ENCODE measurements at places on chromosomes 5 and 9.

- no peak overlapping the region for H3K4me3 ChIP-seq
- no peaks in the 10 kb centered on the region for H3K4me1 ChIP-seq
- no peaks in the 10 kb centered on the region for H3K27me3 ChIP-seq
- H3K36me3 ChIP-seq: no peaks in the 10 kb centered on the region
- H3K27ac ChIP-seq: no peak overlapping the region
Observed at GRCh38 chr5:157933005-157933404, 74.1 kb upstream of the CLINT1 start.

DNA sequence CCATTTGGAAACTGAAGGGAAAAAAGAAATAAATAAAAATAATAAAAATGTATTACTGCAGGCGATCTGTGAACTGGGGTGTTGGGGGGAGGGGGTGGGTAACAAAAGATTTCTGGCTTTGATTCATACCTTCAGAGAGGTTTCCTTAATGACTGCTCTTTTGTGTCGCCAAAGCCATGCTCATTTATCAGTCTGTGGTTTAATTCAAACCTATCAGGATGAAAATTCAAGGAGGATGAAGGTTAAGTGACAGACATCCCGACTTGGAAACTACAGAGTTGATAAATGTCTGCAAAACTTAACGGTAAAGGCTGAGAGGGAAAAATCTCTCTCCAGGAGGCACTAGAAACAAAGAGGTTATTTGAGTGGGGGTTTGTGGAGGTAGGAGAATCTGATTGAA is 278.2 kb downstream of the PSAT1 start:
- no peaks in the 10 kb centered on the region for H3K36me3 ChIP-seq
- H3K4me3 ChIP-seq: no peak overlapping the region
- H3K27ac ChIP-seq: no peak overlapping the region
- no peaks in the 10 kb centered on the region for H3K4me1 ChIP-seq
- no peaks in the 10 kb centered on the region for H3K27me3 ChIP-seq
- DNase-seq: no peak

- no peaks in the 10 kb centered on the region for H3K4me1 ChIP-seq
- no peak for DNase-seq
- H3K27ac ChIP-seq: no peak overlapping the region
- H3K27me3 ChIP-seq: no peaks in the 10 kb centered on the region
- H3K36me3 ChIP-seq: no peaks in the 10 kb centered on the region
Observed at GRCh38 chr5:10580531-10581423, 16.9 kb downstream of the ANKRD33B start.

DNA sequence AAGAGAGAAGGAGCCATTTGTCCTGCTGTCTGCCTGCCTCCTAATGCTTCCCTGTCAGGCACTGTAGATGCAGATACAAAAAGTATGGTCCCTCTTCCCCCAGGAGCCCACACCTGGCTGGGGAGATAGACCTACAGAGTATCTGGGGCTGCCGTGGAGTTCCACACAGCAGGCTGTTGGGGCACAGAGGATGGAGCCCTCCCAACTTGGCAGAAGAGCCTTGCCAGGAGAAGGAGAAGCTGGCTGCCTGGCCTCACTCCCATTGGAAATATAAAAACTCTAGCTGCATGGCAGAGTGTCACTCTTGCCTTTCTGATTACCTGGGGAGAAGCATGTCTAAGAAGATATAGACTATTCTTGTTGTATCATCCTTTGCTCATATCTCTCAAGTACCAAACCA is 160.4 kb downstream of the FSTL4 start:
- H3K27me3 ChIP-seq: peaks cover 2% of the 10 kb centered on the region
- no peak overlapping the region for H3K27ac ChIP-seq
- H3K4me3 ChIP-seq: no peak overlapping the region

All from HepG2 (cell line).